ENCODE measurements at places on chromosomes 13 and 19.

GRCh38 chr19:58558066-58558622, at the start of gene UBE2M:
Gene UBE2M, minus strand, starts transcription at chr19:58558611. Its CDS starts 230 bp downstream, at chr19:58558381.
- DNase-seq: peak; percentile 46

GRCh38 chr19:6279620-6279930, 200 bp downstream of the MLLT1 start:
- DNase-seq: no peak

- no peak for DNase-seq
Observed at GRCh38 chr13:29922281-29922821, 71.9 kb upstream of the UBL3 start.

DNA sequence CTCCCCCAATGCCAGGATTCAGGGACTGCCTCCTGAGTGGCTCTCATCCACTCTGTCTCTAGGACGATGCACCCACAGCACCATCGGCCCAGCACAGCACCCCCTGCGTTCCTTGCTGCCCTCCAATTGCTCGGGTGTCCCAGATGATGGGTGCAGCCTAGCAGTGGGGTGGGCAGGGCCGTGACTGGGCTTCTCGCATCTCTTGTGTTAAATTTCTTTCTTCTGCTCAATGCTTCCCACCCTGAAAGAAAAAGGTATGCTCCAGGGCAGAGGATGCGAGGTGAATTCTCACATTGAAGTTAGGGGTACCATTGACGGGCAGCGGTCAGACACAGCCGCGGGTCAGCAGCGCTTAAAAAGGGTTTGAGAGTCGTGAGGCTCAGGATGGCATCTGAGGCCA, 232.4 kb upstream of the SGCG start:
- DNase-seq: no peak

GRCh38 chr19:15354566-15355296, 22.4 kb upstream of the BRD4 start:
- DNase-seq: no peak

DNA sequence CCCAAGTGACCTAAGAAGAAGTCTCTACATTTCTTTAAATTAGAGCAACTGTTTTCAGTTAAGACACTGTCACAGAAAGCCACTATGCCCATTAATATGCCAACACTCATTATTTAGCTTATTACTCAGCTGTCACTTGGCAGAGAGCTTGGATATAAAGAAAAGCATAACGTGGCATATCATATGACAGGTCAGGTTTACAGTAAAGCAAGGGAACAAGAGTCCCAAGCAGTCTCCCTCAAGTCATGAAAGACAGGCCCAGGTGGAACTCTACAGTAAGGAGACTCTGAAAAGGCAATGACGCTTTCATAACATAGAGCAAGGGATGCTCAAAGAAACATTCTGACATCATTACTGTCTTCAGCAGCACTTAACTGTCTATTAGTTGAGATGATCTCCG, 6.3 kb downstream of the LHFPL6 start:
- no peak for DNase-seq

DNA sequence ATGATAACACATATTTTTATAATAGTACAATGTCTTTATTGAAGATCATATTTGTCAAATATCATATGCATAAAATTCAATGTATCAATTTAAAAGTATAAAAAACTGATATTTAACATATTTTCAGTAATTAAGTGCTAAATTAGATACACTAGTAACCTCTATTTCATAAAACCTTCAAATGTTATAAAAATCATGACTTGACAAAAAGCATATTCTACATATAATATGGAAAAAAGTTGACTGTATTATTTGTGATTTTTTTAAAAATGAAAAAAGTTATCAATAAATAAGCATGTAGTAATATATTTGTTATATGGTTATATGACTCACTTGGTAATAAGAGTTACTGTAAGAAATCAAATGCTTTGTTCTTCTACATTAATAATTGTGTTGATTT, 356.9 kb downstream of the DIAPH3 start:
- DNase-seq: no peak

DNA sequence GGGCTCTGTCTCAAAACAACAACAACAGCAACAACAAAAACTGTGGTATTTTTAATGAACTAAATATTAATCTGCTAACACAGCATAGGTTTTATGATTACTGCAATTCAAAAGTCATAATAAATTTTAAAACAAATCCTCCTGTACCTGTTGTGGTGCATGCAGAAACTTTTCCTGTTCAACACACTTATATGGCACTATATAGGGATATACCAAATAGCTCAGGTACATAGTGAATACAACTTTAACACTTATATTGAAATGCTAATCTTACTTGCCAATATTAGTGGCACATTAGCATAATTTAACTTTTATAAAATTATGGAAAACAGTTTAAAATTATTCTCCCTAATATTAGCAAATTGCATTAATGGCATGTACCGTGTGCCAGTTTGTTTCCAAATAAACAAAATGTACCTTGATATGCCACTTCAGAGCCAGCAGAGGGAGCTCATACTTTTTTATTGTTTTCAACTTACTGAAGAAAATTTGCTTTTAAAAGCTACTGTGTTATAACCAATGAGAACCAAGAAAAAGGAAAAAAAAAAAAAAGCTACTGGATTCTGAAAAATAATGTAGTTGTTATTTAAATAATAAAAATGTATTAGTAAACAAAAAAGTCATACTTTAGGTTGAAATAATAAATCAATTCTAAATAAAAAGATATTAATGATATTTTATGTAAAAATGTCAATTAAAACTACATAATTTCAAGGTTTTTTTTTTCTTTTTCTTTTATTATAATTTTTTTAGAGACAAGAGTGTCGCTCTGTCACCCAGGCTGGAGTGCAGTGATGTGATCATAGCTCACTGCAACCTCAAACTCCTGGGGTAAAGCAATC, 18.0 kb upstream of the RBM26 start:
- peak; percentile 53 for DNase-seq

- no peak for DNase-seq
Observed at GRCh38 chr13:26010487-26011207, 41.2 kb downstream of the SHISA2 start.

GRCh38 chr13:43936647-43937046, 56.9 kb downstream of the LACC1 start:
- no peak for DNase-seq

DNA sequence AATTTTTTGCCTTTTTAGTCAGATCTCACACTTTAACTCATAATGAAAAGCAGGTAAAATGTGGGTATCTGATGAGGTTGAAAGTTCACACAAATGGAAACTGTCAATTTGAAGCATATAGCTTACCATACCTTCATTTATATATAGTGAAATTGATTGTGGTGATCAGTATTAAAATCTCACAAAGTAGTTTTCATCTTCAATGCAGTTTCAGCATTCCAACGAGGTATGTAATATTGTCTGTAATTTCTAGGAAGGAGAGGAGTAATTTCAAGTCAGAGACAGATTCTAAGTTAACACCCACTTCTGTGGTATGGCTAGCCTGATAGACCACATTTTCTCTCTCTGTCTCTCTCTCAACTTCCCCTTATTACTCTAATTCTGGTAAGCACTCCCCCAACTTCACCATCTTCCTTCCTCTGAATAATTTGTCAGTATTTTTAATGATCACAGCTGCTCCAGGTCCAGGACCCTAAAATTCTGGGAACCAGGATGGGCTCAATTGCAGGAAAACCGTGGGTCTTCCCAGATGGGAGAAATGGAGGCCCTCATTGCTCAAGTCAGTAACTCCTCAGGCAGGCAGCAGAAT, 455.7 kb downstream of the FGF9 start:
- peak; percentile 25 for DNase-seq

DNA sequence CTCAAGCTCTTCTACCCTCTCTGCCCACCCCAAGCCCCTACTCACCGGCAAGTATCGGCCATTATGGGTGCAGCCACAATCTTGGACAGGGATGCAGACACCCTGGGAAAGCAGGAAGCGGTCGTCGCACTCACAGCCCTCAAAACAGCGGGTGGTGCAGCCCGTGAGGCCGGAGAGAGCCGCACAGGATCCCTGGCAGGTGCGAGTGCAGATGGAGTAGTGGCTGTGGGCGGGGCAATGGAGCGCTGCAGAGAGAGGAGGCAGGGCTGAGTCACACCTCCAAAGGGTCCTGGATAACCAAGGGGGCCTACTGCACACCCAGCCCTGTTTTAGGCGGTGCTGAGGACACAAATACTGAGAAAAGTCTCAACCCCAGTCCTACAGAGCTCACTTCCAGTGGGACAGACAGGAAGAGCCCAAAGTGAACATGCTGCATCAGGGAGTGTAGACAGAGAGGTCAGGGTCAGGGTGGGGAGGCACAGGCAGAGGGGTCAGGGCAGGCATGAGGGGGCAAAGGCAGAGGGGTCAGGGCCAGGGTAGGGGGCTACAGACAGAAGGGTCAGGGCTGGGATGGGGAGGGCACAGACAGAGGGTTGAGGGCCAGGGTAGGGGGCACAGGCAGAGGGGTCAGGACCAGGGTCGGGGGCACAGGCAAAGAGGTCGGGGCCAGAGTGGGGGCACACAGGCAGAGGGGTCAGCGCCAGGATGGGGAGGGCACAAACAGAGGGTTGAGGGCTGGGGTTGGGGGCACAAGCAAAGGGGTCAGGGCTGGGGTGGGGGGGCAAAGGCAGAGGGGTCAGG, 24.2 kb upstream of the FBL start:
- no peak for DNase-seq

- DNase-seq: no peak
Observed at GRCh38 chr19:48735031-48735615, 5.3 kb downstream of the RASIP1 start.

DNA sequence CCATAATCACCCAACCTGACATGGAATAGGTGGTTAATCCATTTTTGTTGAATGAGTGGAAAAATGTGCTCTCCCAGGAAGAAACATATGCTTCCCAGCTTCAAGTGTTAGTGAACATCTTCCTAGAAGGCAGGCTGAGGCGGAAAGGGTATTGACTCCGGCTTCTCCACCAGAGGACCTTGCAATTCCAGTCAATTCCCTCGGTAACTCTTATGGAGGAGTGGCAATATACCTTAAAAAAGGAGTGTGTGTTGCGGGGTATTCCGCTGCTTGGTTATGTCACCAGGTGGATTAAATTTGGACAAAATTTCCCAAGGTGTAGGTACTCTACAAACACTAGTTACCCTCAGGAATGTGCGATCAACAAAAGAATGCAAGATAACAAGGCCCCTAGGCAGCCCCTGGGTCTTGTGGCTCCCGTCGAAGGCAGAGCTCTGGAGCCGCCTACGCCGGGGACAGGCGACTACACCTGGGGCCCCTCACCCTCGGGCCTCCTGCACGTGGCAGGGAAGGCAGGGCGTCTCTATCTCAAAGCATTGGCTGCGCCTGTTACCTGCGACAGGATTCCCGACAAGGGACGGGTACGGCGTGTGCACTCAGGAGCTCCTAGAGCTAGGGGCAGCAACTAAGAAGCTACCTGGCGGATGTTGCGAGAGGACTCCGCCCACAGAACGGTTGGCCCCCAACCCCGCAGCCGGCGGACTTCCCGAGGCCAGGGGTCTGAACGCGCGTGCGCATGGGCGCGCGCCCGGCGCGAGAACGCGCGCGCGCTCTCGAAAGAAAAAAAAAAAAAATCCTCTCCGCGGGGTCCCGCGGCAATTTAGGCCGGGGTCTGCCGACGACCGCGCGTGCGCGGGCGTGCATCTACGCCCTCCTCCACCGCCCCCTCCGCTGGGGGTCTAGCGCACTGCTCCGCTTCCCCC, at the start of gene WDR87:
Gene WDR87, minus strand, starts transcription at position 649 of the 923 bp plus-strand sequence. CDS start 8,355 bp downstream, outside the sequence.
- DNase-seq: peak; percentile 32

GRCh38 chr19:33868076-33868735, 71.5 kb downstream of the KCTD15 start:
- no peak for DNase-seq

DNA sequence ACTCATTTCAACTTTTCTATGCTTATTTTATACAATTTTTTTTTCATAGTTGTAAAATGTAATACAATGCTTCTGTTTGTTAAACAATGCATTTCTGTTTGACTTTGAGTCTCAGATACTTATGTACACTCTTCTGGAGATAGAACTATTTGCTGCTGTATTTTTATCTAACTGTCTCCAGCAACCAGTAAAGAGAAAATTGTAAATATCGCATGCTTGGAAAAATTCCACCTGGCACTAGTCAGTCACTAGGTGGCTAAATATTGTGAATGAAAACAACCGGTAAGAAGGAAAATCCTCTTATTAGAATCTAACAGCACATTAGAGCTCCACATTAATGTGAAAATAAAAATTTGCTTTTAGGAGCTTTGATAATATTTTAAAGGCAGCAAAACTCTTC, 876.5 kb downstream of the PCDH9 start:
- no peak for DNase-seq

GRCh38 chr13:26819046-26819445, 58.5 kb upstream of the GPR12 start:
- DNase-seq: no peak

DNA sequence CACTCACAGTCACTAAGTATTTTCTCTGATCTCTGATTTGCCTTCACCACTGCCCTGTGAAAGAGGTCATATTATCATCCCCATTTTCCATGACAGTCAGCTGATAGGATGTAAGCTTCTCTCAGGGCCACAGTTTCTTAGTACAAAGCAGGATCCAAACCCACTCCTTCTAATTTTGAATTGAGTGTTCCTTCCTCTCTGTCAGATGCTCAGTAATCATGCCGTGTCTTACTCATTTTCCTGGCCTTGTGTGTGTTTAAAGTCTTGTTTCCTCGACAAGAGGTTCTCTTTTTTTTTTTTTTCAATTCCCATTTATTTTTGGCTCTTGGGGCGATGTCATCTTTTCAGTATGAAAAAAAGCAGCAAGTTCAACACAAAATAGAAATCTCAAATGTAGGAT, 72.3 kb downstream of the NAA16 start:
- no peak for DNase-seq

GRCh38 chr19:27759896-27760295, 1453.1 kb downstream of the UQCRFS1 start:
- no peak for DNase-seq

GRCh38 chr13:31008400-31009115, 76.1 kb downstream of the TEX26 start:
- peak; percentile 21 for DNase-seq

- DNase-seq: no peak
Observed at GRCh38 chr19:4082172-4082571, 15.5 kb upstream of the ZBTB7A start.

- no peak for DNase-seq
Observed at GRCh38 chr19:54691582-54692297, 29.0 kb downstream of the LILRB4 start.

GRCh38 chr13:44906713-44907112, 82.6 kb downstream of the NUFIP1 start:
- DNase-seq: no peak

DNA sequence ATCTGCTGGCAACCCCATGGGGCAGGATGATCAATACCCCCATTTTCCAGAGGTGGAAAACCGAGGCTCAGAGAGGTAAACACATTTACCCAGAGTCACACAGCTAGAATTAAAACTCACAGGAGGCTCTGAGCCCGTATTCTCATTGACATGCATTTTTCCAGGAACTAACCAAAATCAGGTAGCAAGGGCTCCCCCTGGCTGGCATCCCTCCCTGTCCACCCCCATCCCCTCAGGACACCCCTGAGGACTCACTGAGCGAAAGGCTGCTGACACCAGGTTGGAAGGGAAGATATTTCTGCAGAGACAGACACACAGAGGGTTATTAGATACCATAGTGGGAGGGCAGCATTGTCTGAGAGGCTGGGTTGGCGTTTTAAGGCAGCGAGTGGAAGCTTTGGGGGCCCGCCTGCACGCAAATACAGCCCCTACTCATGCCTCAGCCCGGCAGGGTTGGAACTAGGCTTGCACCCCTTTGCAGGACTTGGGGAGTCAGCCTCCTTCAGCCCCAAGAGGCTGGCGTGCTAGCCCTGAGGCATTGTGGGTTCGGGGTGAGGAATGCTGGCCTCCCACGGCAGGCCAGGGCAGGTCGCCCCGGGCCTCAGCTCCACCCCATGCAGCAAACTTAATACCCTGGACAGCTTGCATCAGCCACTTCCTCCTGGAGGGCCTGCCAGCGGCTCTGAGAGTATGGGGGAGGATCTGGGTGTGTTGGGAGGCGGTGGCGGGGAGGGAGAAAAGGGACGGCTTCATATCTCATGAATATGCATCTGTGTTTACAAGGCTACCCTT, 3.9 kb downstream of the SLC1A5 start:
- DNase-seq: peak; percentile 93
